D721Med (cell line): ENCODE measurements at places on chromosomes 5 and 9.
A peak's percentile ranks its signal among the peaks of the same experiment; 100 is the strongest.

- no peak for DNase-seq
These were observed 56.4 kb downstream of the LHFPL2 start for GRCh38 chr5:78591972-78592700.

DNA sequence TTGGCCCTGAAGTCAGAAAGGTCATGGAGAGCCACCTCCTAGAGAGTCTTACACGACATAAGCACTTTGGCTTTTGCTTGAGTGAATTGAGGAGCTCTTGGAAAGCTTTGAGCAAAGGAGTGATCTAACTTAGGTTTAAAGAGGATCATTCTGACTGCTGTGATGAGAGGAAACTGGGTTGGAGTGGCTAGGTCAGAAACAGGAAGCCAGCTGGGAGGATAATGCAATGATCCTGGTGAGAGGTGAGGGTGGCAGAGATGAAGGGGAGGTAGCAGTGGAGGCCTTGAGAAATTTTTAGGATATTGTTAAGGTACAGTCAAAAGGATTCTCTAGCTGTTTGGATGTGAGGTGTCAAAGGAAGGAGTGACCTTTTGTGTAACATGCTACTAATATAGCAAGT lies 32.2 kb upstream of the ROPN1L start:
- DNase-seq = no peak

GRCh38 chr5:757931-758697 lies 26.4 kb downstream of the ZDHHC11B start:
- DNase-seq = peak; percentile 18

- no peak for DNase-seq
These were observed 9.7 kb downstream of the NOTCH1 start for GRCh38 chr9:136536051-136536720.

DNA sequence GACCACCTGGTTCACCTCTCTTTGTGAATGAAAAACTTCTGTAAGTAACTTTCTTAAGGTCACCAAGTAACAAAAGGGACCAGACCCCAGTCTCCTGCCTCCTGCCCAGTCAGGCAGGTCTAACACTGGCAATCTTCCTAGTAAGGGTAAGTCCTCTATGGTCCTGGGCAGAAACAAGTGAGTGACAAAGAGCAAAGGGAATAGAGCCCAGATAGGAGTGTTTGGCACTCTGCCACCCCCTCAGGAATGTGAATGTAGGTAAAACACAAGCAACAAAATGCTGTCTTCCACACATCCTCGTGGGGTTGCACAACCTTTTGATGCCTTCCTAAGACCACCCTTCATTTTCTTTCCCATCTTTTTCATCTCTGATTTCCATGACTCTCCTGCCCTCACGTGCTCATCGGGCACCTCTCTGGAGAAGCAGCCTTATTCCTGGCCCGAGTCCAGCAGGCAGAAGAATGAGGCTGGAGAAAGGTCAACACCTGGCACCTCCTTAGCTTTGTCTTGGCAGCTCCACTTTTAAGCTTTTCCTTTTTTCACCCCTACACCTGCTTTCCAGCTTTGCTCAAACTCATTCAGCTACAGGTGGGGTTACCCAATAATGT lies 90.2 kb upstream of the LHFPL2 start:
- no peak for DNase-seq
